Fibroblast of skin of right biceps (primary cell): ENCODE measurements at places on chromosomes 2 and 18.

GRCh38 chr2:211113334-211114175 lies 557.2 kb downstream of the CPS1 start:
- no peak for DNase-seq

GRCh38 chr2:63029058-63029457 lies 21.6 kb upstream of the OTX1 start:
- DNase-seq: no peak

DNA sequence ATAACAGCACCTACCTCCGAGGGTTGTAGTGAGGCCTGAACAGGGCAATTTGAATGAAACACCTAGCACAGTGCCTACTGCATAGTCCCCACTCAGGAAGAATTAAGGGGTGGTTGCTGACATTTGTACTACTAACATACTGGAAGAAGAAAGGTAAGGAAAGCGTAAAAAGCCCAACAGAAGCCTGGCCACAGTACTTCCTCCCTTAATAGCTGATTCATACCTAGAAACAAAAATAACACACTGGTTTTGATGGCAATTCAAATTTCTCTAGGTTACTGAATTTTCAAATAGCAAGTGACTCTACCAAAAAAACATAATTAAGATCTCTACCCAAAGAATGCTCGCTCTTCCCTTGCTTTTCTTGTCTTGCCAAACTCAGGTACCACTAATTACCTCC lies 16.2 kb downstream of the SUCLG1 start:
- DNase-seq: no peak

DNA sequence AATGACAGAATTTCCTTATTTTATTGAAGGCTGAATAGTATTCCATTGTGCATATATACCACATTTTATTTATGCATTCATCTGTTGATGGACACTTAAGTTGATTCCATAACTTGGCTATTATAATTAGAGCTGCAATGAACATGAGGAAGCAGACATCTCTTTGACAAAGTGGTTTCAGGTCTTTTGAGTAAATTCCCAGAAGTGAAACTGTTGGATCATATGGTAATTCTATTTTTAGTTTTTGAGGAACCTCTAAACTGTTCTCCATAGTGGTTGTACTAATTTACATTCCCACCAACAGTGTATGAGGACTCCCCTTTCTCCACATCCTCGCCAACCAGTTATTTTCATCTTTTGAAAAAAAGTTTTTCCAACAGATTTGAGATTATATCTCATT lies 77.5 kb downstream of the TMEM200C start:
- DNase-seq: no peak

- no peak for DNase-seq
Observed at GRCh38 chr18:62445386-62445917, 77.4 kb upstream of the ZCCHC2 start.

GRCh38 chr2:210539578-210540416 lies 16.6 kb upstream of the CPS1 start:
- DNase-seq: no peak

- DNase-seq: peak; percentile 95
Observed at GRCh38 chr2:196171248-196171871, at the start of gene STK17B. TSS of gene STK17B (minus strand) at chr2:196171578. CDS start at chr2:196163383, 8,195 bp downstream.

GRCh38 chr2:208531361-208531760 lies 124.8 kb downstream of the PTH2R start:
- DNase-seq: no peak

DNA sequence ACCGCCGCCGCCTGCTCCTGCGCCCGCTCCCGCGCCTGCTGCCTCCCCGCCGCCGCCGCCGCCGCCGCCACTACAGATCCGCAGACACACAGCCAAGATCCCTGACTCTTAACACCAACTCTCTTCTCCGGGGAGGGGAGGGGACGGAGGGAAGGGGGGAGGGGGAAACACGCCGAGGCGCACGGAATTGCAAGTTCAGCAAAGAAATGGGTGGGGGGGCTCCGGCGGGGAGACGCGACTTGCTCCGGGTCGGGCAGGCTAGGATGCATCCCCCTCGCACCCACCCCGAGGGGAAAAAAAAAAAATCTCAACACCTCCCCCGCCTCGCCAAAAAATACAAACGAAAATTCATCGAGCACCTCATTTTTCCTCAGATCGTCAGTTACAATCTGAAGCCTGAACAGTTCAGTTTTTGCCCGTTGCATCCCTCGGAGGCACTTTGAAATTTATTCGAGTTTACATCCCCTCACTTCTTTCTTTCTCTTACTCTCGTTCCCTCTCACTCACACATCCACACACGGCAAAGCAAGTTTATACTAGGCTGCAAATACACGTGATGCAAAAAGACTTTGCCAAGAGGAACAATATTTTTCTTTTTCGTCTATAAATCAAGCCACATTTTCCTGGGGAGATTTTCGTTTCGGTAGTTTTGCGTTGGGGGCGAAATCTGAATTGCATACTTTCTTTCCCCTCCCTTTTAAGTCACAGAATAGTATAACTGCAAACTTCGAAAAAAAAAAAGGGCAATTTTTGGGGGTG lies at the start of gene TCF4:
TCF4 (minus strand) TSS at position 82 of the 759 bp plus-strand sequence. CDS start 1,076 bp downstream, outside the sequence.
- peak; percentile 82 for DNase-seq

- DNase-seq: no peak
Observed at GRCh38 chr2:154158101-154158500, 286.4 kb downstream of the GALNT13 start.

DNA sequence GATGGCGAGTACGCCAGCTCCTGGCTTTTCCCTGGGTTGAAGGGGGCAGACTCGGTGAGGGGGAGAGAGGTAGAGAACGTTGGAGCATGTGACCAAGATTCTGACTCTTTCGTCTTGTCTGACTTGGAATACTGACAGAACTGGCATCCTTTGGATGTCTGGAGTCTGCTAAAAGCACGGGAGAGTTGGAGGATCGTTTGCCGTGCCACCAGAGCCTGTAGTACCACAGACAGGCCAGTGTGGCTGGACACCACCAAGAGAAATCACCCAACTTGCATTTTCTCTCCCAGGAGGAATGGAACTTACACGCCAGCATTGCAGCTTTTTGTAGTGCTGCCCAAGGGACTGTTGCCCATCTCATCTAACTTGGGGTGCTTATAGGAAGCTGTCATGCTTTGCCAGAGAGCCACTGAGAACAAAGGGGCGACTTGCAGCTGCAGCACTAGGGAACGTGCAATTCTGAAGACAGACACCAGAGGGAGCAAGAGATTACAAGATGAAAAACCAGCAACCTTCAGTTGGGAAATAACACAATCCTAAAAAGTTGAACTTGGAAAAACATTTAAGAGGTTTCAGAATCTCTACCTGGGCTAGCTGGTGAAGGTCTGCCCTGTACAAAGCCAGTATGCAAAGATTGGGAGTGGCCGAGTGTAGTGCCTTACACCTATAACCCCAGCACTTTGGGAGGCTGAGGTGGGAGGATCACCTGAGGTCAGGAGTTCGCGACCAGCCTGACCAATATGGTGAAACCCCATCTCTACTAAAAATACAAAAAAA lies 24.1 kb downstream of the PSMG2 start:
- DNase-seq: peak; percentile 63

- DNase-seq: peak; percentile 36
Observed at GRCh38 chr2:234998404-234999211, 46.8 kb downstream of the SH3BP4 start.

DNA sequence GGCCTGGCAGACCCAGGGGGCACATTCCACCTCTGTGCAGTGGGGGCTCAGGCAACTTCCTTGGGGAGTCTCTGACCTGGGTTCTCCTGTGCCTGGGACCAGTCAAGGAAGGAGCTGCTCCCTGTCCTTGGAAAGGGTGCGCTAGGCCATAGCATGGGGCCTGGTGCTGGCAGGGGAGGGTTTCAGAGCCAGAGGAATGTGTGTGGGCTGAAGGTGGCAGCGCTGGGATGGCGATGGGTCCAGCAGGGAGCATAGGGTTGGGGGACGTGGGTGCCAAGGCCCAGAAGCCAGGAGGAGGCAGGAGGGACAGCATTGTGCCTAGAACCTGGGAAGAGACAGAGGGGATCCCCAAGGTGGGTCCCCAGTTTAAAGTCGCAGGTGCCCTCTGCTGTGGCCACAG lies 66.3 kb upstream of the TUBA3E start:
- DNase-seq: no peak

GRCh38 chr2:25588576-25588975 lies 84.8 kb downstream of the DTNB start:
- no peak for DNase-seq

DNA sequence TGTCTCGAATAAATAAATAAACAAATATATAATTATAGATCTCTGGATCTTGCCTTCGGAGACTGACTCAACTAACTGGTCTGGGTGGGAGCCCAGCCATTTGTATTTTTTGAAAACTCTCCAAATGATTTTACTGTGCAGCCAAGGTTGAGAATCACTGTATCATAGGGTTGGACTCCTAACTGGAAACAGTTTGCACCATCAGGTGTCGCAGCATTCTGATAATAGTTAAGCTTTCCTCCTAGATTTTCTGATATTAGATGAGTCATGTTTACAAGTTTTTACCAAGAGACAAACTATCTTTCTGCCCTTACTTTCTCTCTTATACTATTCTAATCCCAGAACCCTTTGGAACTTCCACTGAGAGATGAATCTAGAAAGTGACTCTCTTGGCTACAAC lies 16.8 kb downstream of the IL37 start:
- DNase-seq: no peak

- DNase-seq: no peak
Observed at GRCh38 chr2:157523270-157524247, 79.7 kb upstream of the CYTIP start.

DNA sequence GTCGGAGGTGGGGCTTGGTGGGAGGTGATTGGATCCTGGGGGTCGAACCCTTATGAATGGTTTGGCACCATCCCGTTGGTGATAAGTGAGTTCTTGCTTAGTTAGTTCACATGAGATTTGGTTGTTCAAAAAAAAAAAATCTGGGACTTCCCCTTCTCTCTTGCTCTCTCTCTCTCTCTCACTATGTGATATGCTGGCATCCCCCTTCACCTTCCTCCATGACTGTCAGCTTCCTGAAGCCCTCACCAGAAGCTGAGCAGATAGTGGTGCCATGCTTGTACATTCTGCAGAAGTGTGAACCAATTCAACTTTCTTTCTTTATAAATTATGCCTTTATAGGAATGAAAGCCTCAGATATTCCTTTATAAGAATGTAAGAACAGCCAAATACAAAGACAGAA lies 269.7 kb upstream of the APCDD1 start:
- no peak for DNase-seq

- DNase-seq: peak; percentile 41
Observed at GRCh38 chr2:20303966-20304365, 46.7 kb downstream of the PUM2 start.

GRCh38 chr2:85728883-85729824 lies 24.6 kb upstream of the ATOH8 start:
- peak; percentile 79 for DNase-seq

- no peak for DNase-seq
Observed at GRCh38 chr2:182220335-182220734, 206.5 kb downstream of the PDE1A start.

- DNase-seq: peak; percentile 24
Observed at GRCh38 chr2:235087832-235088495, 136.1 kb downstream of the SH3BP4 start.

- DNase-seq: no peak
Observed at GRCh38 chr2:20596973-20597859, 53.7 kb downstream of the HS1BP3 start.

- DNase-seq: no peak
Observed at GRCh38 chr2:122378521-122378920, 623.1 kb downstream of the TSN start.

- DNase-seq: no peak
Observed at GRCh38 chr2:211845338-211846035, 693.1 kb downstream of the ERBB4 start.

DNA sequence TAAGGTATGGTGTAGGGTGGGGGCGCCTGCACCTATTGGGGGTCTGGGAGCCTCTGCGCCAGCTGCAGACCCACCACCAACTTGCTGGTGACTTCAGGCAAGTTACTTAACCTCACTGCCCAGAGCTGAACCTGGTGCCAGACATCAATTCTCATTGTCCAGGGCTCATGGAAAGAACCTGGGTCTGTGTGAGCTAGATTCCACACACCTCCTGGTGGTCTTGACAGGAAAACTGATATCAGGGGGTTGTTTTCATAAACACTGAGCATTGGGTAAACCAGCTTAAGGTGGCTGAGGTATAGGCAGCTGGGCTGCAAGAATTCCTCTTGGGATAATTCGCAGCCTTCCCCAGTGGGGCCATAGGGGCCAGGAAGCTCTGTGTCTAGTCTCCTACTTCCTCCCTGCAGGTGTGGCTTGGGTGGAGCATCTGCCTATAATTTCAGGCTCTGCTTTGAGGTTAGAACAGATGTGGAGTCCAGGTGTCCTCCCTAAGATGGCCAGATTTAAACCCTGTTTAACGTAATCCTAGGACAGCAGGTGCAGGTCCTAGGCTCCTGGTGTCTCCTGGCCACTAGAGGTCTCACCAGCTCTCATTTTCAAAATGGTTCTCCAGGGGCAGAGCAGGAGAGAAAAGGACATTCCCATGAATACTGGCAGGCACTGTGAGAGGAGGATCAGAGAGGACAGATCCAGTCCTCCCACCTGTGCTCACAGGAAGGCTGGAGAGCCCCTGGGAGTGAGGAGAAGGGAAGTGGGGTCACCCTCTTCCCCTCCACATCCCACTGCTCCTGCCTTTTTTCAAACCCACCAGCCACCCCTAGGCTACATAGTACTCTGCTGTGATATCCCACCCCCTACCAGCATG lies 100.4 kb upstream of the SMAD2 start:
- DNase-seq: peak; percentile 42

GRCh38 chr18:8893628-8894231 lies 188.4 kb downstream of the MTCL1 start:
- no peak for DNase-seq

DNA sequence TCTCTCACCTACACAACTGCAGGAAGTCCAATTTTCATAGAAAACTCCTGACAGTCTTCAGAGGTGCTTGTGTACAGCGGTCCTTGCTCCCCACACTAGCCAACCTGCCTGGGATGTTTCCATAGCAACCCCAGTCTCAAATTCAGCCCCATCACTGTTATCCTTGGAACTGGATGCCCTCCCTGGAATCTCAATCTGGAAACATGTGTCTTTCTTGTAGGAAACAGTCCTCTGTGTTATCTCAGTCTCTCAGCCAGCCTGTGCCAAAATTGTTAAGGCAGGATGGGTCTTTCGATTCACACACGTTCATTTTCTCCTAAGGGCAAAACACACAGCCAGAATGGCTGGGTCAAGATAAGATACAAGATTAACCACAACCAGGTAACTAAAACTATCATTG lies 295.5 kb upstream of the RND3 start:
- no peak for DNase-seq

GRCh38 chr2:235148201-235149170 lies 196.7 kb downstream of the SH3BP4 start:
- no peak for DNase-seq

GRCh38 chr2:191693778-191694177 lies 15.8 kb downstream of the NABP1 start:
- DNase-seq: no peak

GRCh38 chr2:215979620-215980019 lies 33.7 kb downstream of the MREG start:
- no peak for DNase-seq

- no peak for DNase-seq
Observed at GRCh38 chr18:67092141-67092540, 424.4 kb downstream of the DSEL start.
